ENCODE measurements at places on chromosomes 12 and 14.

DNA sequence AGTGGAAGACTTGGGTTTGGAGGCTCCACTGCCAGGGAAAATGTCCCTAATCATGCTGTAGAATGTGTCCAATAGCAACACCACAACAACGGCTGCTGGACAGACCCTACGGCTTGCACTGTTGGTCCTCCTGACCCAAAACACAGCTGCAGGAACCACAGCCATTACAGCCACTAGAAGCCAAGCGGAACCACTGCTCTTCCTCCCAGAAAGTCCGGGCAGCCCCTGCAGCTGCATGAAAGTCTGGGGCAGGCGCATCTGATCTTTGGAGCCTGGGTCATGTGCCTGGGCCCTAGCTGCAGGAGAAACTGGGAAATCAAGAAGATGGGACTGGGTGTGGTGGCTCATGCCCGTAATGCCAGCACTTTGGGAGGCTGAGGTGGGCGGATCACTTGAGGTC, 124.7 kb upstream of the METAP2 start:
- DNase-seq = no peak

GRCh38 chr12:6377667-6377994, 2.3 kb upstream of the SCNN1A start:
- DNase-seq = no peak

DNA sequence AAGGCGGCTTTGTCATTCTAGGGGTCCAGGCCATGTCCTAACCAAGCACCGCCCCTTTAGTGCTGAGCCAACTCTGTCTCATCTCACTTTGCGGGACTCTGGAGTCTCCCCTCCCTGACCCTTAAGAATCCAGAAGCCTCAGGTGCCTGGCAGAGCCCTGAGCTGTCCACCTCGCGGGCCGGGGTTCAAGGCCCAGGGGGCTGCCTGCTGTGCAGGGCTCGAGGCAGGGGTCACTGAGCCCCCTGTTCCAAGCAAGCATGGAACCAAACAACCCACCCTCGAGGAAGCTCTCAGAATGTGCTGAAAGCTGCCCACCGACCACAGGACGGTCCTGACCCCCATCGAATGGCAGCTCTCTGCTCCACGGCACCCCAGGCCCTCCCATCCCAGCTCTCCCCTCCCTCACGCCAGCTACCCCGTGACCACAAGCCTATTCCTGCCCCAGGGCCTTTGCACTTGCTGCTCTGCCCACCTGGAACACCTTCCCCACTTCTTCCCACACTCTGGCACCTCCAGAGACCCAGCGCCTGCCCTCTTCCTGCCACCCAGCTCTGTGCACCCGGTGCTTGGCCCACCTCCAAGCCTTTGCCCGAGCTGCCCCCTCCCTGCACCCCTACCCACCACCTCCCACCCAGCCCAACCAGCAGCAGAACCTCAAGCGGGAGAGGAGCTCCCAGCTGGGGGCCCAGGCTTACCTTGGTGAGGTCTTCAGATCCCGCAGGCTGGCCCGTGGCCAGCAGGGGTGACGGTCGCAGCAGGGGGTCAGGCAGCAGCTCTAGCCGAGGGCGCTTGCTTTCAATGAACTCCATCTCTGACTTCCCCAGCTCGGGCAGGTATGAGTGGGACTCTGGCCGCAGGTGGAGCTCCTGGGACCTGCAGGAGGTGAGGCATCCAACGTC, 84.3 kb downstream of the NCOR2 start:
- DNase-seq = no peak

- no peak for DNase-seq
These were observed 140.2 kb downstream of the AACS start for GRCh38 chr12:125205386-125205785.

- no peak for DNase-seq
These were observed 247.5 kb upstream of the NOVA1 start for GRCh38 chr14:26845151-26845818.

DNA sequence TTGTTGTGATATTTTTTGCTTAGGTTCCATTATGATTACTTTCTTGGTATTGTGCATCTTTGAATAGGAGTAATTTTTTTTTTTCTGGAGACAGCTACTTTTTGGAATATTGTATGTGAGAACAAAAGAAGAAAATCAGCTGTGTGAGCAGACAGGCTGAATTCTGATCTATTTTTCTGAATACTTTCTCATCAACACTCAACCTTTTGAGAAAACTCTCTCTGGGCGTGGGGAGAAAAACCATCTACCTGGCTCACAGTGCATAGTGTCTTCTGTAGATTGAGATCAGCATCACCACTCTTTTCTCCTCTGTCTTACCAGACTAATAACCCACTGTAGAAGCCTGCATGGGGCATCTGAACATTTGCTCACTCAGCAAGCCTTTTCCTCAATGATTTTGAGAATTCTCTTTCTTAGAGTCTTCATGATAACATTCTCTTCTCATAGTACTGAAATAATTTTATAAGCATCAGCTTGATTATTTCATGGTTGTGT, 3.3 kb downstream of the PIK3C2G start:
- no peak for DNase-seq

- DNase-seq = no peak
These were observed 23.1 kb downstream of the METAP2 start for GRCh38 chr12:95497031-95497430.

DNA sequence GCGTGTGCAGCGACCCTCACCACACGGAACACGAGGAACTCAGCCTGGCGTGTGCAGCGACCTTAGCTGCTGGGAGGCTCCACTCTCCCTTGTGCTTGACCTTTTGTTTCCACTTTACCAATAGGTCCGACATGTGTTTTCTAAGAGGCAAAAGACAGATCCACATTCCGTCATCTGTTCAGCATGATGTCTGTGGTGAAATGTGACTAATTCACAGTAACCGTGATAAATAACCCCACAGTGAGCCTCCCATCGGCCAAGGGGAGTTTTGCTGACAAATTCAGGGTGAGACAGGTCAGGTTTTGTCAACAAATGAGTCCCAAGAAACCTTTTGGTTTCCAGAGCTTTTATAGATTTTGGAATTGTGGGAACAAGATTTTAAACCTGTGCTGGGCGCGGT, 55.9 kb downstream of the MOK start:
- no peak for DNase-seq

DNA sequence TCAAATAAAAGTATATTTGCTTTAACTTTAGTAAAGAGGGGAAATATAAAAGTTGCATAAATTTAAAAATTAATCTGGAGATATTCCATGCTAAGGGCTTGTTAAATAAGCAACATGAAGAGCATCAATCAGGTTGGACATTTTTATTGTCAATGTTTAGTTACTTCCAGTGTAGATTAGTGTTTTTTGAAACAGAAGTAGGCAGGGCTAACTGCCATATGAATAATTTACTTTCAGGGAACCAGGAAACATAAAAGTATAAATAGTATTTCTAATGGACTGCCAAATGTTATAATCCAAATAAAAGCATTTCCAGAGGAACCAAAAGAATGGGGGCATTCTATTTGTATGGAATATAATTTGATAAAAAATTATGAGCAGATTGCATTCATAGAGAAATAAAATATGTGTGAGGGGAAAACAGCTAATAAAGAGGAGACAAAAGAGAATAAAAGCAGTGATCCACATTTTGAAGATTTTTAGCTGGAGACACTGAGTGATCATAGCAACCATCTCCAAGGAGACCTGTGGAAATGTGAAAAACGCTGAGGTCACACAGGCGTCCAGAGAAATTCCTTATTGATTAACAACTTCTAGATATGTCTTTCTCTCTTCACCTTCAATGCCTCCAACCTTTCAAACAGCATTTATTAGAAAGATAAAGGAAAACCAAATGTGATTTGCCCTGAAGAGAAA, 70.8 kb downstream of the SRGAP1 start:
- DNase-seq = no peak

DNA sequence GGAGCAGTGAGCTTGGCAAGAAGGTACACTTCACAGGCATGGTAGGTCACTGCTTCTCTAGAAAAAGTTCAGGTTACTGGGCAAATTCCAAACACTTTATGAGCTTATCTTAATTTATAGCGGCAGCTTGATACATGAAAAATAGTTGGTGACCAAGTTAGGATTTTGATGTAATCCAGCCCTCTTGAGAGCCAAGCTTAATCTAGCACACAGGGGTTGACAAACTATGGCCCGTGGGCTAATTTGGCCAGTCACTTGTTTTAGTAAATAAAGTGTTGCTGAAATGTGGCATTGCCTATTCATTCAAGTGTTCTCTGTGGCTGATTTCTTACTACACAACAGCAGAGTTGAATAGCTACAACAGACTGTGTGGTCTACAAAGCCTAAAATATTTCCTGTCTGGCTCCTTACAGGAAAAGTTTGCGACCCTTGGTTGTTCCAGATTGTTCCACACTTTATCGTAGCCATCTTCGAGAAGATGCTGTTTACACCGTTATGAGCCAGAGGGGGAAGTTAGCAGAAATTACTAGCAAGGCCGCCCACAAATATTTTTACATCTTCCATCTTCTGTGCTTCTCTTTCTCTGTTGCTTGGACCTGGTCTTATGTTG, 120.9 kb downstream of the DAAM1 start:
- DNase-seq = no peak

DNA sequence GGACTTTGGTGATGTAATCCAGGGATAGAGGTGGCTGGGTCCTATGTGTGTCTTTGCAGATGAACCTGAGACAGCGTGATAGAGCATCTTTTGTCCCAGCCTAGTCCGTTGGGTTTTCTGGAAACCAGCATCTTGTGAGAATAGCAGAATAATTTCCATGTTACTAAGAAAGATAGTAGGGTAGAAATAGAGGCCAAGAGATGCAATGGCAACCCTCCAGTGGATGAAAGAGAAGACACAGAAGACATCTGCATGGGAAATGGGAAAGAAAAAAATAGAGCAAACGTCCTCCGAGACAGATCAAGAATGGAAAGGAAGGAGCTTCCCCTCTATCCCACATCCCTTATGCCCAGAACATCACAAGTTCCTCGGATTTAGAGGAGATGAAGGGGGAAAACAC, 409.3 kb upstream of the TMEM132C start:
- no peak for DNase-seq

DNA sequence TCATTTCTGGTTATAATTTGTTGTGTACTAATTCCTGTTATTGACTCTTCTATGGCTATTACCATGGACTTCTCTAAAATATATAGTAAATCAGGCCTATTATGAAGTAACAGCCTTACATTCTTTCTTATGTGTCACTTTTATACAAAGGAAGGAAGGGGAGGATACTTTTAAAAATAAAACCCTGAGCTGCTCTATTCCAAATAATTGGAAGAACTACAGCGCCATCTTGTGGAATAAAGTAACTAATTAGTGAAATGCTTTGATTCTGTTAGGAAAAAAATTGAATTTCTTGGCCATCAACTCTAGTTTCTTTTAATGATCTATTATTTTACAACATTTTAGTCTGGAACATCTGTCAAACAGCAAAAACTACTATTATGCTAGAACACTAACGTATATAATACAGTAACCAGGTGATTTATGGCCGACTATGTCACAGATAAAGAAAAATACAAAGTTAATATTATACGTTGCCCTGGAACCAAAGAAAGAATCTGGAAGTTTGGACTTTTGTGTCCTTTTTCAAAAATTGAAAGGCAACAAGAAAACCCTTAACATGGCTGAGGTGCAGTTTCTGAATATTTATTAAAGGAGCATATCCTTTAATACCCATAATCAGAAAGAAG, 55.0 kb upstream of the NELL2 start:
- DNase-seq = peak; percentile 80

DNA sequence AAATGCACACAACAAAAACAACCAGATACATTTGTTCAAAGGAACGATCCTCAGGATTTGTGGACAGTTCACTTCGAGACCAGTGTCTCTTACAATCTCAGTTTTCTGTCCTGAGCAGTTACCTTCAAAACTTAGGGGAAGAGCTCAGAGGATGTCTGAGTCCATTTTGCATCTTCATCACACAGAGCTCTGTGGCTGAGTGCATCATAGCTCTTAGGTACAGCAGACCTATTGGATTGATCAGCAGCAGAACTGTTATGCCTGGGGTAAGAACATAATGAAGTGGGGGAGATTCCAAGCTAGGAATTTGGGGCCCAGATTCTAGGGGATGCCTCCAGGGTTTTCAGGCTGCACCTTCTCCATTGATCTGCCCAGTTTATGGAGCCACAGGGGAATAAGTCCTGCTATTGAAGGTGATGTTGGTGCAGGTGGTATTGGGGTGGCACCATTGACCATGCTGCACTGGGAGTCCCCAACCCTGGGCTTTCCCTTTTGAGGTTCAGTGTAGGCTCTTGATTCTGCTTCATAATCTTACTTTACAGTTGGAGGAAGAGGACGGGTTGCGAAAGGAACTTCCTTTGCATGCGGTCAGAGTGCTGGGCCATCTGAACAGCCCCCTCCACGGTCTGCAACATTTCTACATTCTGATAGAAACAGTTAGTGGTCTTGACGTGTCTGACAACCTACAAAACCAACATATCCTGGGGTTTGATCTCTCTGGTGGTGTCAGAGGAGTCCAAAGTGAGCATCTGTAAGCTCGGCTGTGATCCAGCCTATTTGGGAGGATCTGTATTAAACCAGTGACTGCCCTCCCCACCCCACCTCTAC, 112.8 kb downstream of the CHST11 start:
- peak; percentile 68 for DNase-seq

GRCh38 chr12:113473942-113474341, 2.3 kb upstream of the LHX5 start:
- DNase-seq = peak; percentile 41

- DNase-seq = peak; percentile 91
These were observed 9.0 kb downstream of the TMBIM6 start for GRCh38 chr12:49750027-49750995.

- no peak for DNase-seq
These were observed 11.2 kb upstream of the TCP11L2 start for GRCh38 chr12:106291342-106291741.

GRCh38 chr12:90250766-90251165, 542.1 kb upstream of the ATP2B1 start:
- no peak for DNase-seq

- DNase-seq = peak; percentile 28
These were observed 134.2 kb downstream of the SMOC1 start for GRCh38 chr14:70013271-70013873.

GRCh38 chr12:65778258-65779090, 45.8 kb upstream of the HMGA2 start:
- DNase-seq = no peak

GRCh38 chr14:101227611-101228594, 324.4 kb upstream of the RTL1 start:
- no peak for DNase-seq

GRCh38 chr12:96048393-96048969, 13.1 kb upstream of the LTA4H start:
- peak; percentile 44 for DNase-seq

DNA sequence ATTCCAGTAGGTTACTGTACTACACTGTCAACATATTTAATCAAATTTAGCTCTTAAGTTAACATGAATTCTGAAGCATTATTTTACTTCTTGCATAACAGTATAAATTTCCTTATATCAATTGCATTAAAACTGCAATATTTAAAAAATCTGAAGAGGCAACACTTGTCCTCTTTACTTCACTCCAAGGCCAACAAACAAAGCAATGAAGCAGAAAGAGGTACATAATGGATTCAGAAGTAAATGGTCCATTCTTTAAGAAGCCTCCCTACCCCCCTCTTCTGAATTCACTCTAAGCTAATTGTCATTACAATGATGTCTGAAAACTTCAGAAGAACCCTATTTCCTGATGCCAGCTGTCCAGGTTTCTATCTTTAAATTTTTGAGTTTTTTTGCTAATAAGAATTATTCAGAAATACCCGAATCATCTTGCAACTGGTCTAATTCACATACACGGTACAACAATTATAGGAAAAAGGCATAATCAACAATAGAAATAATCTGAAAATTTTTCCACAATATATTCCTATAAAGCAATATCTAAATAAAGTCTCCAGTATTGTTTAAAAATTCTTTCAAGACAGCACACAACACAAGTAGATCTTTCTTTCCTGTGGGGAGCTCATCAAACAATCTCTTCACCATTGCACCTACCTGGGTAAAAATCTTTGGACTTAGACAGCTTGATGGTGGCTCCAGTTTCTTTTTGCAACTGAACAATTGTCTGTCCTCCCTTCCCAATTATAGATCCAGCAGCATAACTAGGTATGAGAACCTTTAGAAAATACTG, 2.9 kb downstream of the NOVA1 start:
- DNase-seq = no peak

Measured in OCI-M1 (cell line).